ENCODE measurements at places on chromosomes 4 and X. TPM values are rescaled to one million over a fixed set of nuclear protein-coding genes. Genes with fewer than 3 reads are reported as not detected.

Gene JADE3
- total RNA-seq, result 5.0 TPM

Gene FGFBP2
- total RNA-seq, result 0.88 TPM

Gene STATH
- total RNA-seq, result not detected

Gene CXCL6
- 2.7 TPM for total RNA-seq

Gene TACC3
- total RNA-seq, result 6.0 TPM

Gene PABPC4L
- total RNA-seq, result 0.35 TPM

Gene RRH
- not detected for total RNA-seq

Gene STOX2
- total RNA-seq, result 16.3 TPM

Gene NSDHL
- total RNA-seq, result 11.5 TPM

Gene KIF4A
- total RNA-seq, result 0.06 TPM

Gene COX7B2
- total RNA-seq, result not detected

DNA sequence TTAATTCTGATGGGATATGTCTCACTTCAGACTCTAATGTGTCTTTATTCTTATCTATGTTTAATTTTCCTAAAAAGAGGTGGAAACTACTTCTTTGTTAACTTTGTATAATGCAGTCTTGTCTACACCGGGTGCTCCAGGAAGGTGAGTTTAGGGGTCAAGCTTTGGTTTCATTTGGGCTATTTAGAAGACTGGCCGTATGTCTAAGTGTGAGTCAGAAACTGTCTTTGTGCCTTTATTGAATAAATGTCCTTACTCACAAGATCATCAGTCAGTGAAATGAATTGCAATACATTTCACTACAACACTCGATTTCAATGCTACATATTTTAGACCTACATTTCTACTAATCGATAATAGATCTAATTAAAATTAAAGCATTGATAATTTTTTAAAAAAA, 56.2 kb downstream of the PROM1 start:
- no peaks in the 10 kb centered on the region for H3K27me3 ChIP-seq
- H3K4me3 ChIP-seq, result no peak overlapping the region
- H3K36me3 ChIP-seq, result no peaks in the 10 kb centered on the region
- no peak for DNase-seq

DNA sequence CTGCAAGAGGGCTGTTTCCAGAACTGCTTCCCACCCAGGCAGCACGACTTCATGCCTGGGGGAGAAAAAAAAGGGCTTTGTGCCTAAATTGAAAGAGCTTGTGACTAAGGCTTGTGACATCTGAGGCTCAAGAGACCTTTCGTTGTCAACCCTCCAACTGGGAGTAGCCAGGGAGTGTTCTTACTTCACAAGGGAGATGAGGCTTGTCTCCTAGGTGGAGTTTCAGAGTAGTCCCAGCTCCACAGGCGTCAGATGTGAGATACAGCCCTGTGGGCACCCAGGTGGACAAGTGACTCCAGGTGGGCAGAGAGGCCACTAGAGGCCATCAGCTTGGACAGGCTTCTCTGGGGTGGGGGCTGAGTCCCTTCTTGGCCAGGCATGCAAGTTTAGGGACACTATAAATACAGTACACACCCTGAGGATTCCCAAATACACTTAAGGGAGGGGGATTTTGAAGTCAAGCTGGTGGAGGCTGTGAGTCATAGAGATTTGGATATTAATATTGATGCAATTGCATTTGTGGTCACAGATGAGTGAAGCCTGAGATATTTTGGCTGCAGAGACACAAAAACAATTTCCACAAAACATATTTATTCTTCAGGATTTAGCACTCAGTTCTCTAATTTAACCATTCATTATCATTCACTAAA, 40.1 kb upstream of the SETD7 start:
- no peaks in the 10 kb centered on the region for H3K27me3 ChIP-seq
- no peaks in the 10 kb centered on the region for H3K36me3 ChIP-seq

DNA sequence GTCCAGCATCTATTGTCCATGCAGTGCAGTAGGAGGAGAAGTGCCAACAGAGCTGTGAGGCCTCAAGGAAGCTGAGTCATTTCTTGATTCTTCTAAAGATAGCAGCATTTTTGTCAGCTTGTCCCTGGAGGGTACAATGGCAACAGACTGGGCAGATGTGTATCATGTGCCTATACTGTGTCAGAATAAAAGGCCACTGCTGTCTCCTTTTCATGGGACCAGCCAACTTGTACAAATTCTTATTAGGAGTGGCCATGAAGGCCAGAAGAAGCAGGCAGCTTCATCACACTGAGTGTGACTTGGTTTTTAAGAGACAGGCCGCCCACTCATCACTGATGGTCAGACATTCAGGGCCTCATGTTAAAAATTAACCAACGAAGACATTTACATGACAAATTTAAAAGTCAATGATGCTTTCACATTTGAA, 185.0 kb upstream of the FAM241A start:
- DNase-seq, result no peak
- H3K27me3 ChIP-seq, result no peaks in the 10 kb centered on the region
- no peak overlapping the region for H3K4me3 ChIP-seq
- no peak overlapping the region for H3K27ac ChIP-seq
- H3K4me1 ChIP-seq, result no peaks in the 10 kb centered on the region

GRCh38 chr4:48071191-48071590, 54.6 kb downstream of the NIPAL1 start:
- no peak overlapping the region for H3K27ac ChIP-seq
- H3K36me3 ChIP-seq, result no peaks in the 10 kb centered on the region
- H3K4me3 ChIP-seq, result no peak overlapping the region
- no peaks in the 10 kb centered on the region for H3K4me1 ChIP-seq
- no peaks in the 10 kb centered on the region for H3K27me3 ChIP-seq
- no peak for DNase-seq

GRCh38 chrX:2723286-2723879, 28.5 kb upstream of the XG start:
- H3K36me3 ChIP-seq, result peaks cover 100% of the 10 kb centered on the region
- H3K27me3 ChIP-seq, result no peaks in the 10 kb centered on the region
- DNase-seq, result no peak
- no peak overlapping the region for H3K4me3 ChIP-seq
- no peaks in the 10 kb centered on the region for H3K4me1 ChIP-seq
- no peak overlapping the region for H3K27ac ChIP-seq

DNA sequence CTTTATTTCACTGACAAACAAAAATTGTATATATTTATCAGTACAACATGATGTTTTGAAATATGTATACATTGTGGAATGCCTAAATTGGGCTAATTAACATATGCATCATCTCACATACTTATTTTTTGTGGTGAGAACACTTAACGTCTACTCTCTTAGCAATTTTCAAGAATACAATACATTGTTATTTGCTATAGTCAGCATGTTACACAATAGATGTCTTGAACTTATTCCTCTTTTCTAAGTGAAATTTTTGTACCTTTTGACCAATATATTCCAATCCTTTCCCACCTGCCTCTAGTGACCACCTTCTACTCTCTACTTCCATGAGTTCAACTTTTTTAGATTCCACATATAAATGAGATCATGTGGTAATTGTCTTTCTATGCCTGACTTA, 35.1 kb downstream of the C4orf46 start:
- H3K4me1 ChIP-seq, result no peaks in the 10 kb centered on the region
- H3K4me3 ChIP-seq, result no peak overlapping the region
- H3K36me3 ChIP-seq, result no peaks in the 10 kb centered on the region
- H3K27ac ChIP-seq, result no peak overlapping the region

DNA sequence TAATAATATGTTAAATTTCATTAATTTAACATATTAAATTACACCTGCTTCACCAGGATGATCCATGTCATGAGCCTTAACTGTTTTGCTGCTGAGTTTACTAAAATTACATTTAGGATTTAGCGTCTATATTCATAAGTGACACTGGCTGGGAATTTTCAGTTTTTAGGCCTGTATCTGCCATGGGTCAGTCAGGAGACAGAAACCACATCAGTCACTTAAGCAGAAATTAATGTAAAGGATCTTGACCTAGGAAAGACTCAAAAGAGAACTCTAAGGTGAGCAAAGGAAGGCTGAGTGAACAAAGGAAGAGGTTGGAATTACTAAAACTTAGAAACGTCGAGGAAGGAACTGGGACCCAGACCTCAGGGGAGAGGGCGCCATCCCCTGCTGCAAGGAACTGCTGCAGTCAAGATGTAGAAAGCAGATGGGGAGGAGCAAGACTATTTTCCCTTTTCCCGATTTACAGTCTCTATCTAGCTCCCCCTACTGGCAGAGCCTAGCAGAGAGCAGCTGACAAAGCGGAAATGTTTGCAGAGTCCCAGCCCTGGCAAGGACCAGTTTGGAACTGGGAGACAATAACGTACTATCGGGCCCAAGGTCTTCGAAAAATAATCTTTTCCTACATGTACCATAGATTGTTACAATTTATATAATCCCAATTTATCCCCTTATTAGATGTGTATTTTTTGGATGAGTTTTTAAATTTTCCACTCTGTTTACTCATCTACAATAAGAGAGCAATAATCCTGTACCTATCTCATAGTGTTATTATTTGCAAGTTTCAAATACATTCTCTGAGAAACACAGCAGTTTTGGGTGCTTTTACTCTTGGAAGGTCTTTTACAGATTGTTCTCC, 22.6 kb upstream of the RBBP7 start:
- H3K4me1 ChIP-seq, result no peaks in the 10 kb centered on the region
- H3K27ac ChIP-seq, result no peak overlapping the region

Measured in heart left ventricle (tissue), 16 donors.